Glomerular endothelial cell (primary cell): ENCODE measurements at places on chromosomes 6 and 20. TPM values are rescaled to one million over a fixed set of nuclear protein-coding genes. Genes with fewer than 3 reads are reported as not detected.

The LY6G6F gene
- total RNA-seq = not detected in 2 replicates

The SOX18 gene
- 31.8 and 102 TPM in 2 replicates for total RNA-seq

The ADTRP gene
- total RNA-seq = 1.5 and 2.9 TPM in 2 replicates

The PRKN gene
- total RNA-seq = 0.63 and 0.93 TPM in 2 replicates

The NKAIN4 gene
- total RNA-seq = 0.58 and 4.8 TPM in 2 replicates

The ZNF165 gene
- 0.23 and 0.97 TPM in 2 replicates for total RNA-seq

The TULP1 gene
- total RNA-seq = not detected in 2 replicates

The GSTA4 gene
- total RNA-seq = 21.8 and 25.3 TPM in 2 replicates

The MAP7 gene
- 0.06 and 0.82 TPM in 2 replicates for total RNA-seq

The TREML2 gene
- total RNA-seq = not detected in 2 replicates

The PAK5 gene
- not detected in 2 replicates for total RNA-seq

The INSM1 gene
- total RNA-seq = not detected in 2 replicates
